ENCODE measurements at places on chromosomes 12 and 14. TPM values are rescaled to one million over a fixed set of nuclear protein-coding genes. Genes with fewer than 3 reads are reported as not detected.

Gene NELL2
- total RNA-seq, result 2.3 TPM

Gene CFL2
- total RNA-seq, result 116 TPM

Gene CCDC177
- total RNA-seq, result not detected

Gene TAS2R46
- total RNA-seq, result 1.9 TPM

Gene KLHL33
- total RNA-seq, result 0.51 TPM

Gene LRRIQ1
- 0.44 TPM for total RNA-seq

Gene CFAP54
- 0.68 TPM for total RNA-seq

Gene RNASE2
- 7.2 TPM for total RNA-seq

Measured in subcutaneous adipose tissue (tissue), 4 donors.